ENCODE measurements at places on chromosomes 11 and 22.

GRCh38 chr11:1896468-1896867 lies 4.8 kb upstream of the PRR33 start:
- DNase-seq: no peak

DNA sequence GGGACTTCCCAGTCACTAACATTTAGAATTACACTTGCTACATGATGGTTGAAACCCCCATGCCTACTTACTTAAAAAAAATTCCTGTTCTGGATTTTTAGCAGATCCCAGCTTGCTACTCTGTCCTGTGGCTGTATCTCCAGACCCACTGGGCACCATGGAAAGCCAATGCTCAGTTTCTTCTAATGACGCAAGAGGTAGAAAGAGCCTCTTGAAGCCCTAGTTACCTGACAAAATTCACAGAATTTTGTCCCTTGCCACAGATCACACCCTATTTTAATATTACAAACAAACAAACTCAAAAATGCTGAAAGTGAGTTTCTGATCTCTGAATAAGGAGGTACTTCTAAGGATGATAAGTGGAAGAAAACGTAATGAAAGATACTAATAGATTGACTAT lies 24.3 kb upstream of the TENM4 start:
- no peak for DNase-seq

DNA sequence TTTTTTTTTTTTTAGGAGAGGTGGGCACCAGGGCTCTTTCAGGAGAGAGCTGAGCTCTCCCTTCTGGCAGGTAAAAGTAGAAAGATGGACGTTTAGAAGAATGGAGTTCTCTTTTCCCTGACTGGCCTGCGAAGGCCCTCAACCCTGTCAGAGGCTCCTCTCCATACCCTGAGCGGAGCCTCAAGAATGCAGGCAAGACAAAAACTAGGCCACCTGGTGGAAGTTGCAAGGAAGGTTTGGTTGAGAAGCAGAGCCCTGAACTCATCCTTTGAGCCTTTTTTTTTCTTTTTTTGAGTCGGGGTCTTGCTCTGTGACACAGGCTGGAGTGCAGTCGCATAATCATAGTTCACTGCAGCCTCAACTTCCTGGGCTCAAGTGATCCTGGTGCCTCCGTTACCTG lies 1.4 kb downstream of the OTOG start:
- DNase-seq: no peak

DNA sequence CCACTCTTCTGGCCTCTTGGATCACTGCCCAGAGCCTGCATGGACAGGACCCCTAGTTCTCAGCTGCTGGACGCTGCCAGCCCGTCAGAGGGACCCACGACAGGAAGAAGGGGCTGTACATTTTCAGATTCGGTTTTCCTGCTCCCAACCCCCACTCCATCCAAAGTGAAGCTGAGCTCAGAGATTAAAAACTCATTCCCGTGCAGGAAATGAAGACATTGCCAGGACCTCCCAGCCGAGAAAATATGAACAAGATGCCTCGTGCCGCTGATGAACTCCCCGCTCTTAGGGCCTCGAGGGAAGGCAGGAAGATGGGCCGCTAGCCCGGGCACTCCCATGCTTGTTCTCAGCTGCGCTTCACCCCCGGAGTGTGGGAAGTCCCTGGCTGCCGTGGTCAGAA lies 36.1 kb downstream of the RPUSD4 start:
- no peak for DNase-seq

DNA sequence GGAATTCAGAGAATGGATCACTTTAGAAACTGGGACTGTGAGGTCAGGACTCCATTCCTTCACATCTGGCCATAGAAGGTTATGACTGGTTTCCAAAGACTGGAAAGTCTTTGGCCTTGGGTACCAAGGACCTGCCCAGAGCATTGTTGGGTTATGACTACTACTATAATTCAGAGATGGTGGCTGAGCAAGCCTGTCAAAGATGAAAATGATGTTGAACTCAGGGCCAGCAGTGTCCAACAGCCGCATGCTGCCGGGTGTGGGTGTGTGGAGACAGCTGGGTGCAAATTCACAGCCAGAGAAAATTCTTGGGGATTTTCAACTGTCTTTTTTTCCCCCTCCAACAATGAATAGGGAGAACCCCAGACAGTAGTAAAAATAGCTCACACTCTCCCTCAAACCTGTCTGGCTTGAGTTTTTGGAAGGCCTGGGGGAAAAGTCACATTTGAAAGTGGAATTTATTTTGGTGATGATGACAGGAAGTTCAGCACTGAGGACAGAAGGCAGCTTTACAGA lies 166.8 kb upstream of the NCAM1 start:
- no peak for DNase-seq

GRCh38 chr11:115665175-115665821 lies 161.1 kb upstream of the CADM1 start:
- DNase-seq: no peak
